LHCN-M2 (cell line): ENCODE measurements at places on chromosomes 3 and 15. TPM values are rescaled to one million over a fixed set of nuclear protein-coding genes. Genes with fewer than 3 reads are reported as not detected.

GRCh38 chr3:130826516-130827182 is 67.2 kb upstream of the ATP2C1 start:
- no peak for DNase-seq

DNA sequence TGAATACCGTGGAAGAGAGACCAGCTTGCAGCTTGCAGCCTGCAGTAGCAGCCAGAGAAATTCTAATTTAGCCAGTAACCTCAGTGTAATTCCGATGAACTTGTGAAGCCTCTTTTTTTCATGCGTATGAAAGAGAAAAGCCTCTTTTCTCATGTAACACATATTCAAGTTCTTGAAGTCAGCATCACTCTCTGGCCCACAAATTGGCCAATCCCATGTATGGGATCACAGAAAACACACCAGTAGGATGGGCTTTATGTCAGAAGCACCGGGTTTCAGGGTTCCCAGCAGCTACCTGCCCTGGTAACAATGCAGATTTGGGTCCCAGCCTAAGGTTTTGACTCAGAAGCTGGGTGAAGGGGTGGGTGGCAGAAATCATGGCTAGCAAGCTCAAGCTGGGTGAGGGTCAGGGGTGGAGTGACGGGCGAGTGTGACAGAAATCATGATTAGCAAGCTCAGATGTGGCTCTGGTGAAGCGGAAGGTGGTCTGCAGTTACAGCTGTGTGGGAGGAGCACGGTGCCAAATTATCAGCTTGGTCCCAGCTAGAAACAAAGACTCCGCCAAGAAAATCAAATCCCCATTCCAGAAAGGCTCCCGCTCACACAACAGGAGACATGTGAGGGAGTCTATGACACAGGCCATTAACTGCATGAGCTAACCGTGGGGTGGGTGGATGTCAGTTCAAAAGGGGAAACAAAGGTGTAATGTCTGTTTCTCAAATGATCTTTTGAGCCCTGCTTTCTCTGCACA is 86.6 kb downstream of the SNRK start:
- no peak for DNase-seq

DNA sequence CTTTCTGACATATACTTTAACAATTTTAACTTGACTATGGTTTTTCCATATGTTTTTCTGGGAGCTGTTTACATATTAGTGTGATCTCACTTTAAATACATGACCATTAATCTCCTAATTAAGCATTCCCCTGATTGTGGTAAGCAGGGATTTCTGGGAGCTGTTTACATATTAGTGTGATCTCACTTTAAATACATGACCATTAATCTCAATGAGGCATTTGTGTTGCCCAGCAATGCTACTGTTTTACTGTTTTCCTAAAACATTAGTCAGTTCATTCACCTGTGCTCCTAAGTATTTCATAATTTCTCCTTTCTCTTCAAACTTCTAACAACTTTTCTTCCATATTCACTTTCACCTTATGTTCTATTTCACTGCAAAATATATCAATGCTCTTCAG is 3.6 kb upstream of the GRAMD1C start:
- no peak for DNase-seq

GRCh38 chr3:46027021-46027705 is at the start of gene XCR1:
Gene XCR1, minus strand, starts transcription at chr3:46027483. Its CDS starts 5,536 bp downstream, at chr3:46021947.
- no peak for DNase-seq

- DNase-seq: peak; percentile 60
These were observed 26.8 kb downstream of the RPN1 start for GRCh38 chr3:128623762-128624176.

- no peak for DNase-seq
These were observed 173.7 kb downstream of the B3GALNT1 start for GRCh38 chr3:160931474-160931873.

GRCh38 chr3:169472259-169472900 is 191.1 kb downstream of the MECOM start:
- no peak for DNase-seq

- no peak for DNase-seq
These were observed 6.6 kb downstream of the MAP2K5 start for GRCh38 chr15:67548862-67549651.

GRCh38 chr15:37135225-37135624 is 34.9 kb upstream of the MEIS2 start:
- no peak for DNase-seq

GOLGB1 gene
- total RNA-seq: 17.4 and 23.1 TPM in 2 replicates

SEMA3F gene
- 0.17 and 0.83 TPM in 2 replicates for total RNA-seq

HYAL1 gene
- total RNA-seq: 0.23 and 0.32 TPM in 2 replicates

ACSBG1 gene
- total RNA-seq: under 0.01 TPM in 2 replicates
